ENCODE measurements at places on chromosomes 2 and 18.

DNA sequence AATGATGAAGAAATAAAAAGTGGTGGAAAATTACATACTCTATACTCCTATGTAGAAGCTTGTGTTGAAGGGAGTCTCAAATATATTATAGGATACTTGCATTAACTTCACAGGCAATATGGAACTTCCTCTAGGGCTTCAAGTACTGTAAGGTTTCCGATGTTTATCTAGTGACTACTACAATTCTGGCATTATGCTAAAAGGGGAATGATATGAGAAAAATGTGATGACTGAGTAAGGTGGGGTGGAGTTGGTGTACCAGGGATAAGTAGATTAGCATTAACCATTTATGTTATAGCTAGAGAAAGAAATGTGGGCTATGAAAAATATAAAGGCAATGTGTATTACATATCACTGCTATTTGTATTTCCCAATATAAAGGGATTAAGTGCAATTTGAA lies 229.5 kb downstream of the DCC start:
- no peak overlapping the region for H3K4me3 ChIP-seq
- no peaks in the 10 kb centered on the region for H3K36me3 ChIP-seq
- no peak overlapping the region for H3K27ac ChIP-seq
- no peaks in the 10 kb centered on the region for H3K4me1 ChIP-seq

DNA sequence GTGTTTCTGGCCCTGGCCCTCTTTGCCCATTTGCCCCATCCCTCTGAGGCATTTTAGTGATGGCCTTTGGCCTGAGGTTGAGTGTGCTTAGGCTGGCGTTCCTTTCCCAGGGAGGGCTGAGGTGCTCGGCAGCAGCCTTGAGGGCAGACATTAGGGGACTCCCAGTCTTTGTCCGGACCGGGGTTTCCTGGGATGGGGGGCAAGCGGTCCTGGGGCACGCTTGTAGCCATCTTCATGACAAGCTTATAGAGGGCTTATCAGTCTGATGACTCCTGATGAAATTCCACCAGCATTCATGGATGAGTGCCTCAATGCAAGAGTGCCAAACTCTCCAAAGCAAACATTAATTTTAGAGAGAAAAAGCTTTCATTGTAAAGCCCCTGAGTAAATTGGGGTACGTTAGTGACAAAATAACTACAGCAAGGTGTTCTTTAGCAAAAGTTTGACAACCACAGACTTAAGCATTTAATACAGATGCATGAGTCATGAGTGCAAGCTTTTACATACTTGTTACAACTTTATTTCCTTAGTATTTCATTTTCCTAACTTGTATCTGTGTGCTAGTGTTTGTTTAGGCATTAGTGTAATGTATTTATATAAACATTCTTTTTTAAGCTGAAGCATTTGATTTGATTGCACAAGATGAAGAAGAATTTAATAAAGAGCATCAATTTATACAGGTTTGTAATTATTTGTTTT lies 45.6 kb downstream of the CEP192 start:
- peaks cover 58% of the 10 kb centered on the region for H3K36me3 ChIP-seq
- no peak overlapping the region for H3K4me3 ChIP-seq
- peaks cover 9% of the 10 kb centered on the region for H3K4me1 ChIP-seq
- no peaks in the 10 kb centered on the region for H3K27me3 ChIP-seq
- DNase-seq: no peak

DNA sequence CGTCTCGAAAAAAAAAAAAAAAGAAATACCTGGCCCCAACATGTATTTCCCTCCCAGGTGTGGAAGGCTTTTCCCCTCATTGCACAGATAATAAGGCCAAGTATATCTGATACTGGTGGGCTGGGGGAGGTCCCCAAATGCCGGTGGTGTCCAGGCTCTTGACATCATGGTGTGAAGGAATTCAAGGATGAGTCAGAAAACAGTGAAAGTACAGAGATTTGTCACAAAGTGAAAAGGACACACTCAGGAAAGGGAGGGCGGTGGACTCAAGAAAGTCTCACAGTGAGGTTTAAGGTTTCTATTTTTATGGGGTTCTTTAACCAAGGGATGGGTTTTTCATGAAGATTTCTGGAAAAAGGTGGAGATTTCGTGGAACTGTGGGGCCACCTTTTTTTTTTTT lies 37.8 kb upstream of the FZD5 start:
- H3K4me3 ChIP-seq: no peak overlapping the region
- H3K27me3 ChIP-seq: no peaks in the 10 kb centered on the region
- H3K27ac ChIP-seq: no peak overlapping the region

DNA sequence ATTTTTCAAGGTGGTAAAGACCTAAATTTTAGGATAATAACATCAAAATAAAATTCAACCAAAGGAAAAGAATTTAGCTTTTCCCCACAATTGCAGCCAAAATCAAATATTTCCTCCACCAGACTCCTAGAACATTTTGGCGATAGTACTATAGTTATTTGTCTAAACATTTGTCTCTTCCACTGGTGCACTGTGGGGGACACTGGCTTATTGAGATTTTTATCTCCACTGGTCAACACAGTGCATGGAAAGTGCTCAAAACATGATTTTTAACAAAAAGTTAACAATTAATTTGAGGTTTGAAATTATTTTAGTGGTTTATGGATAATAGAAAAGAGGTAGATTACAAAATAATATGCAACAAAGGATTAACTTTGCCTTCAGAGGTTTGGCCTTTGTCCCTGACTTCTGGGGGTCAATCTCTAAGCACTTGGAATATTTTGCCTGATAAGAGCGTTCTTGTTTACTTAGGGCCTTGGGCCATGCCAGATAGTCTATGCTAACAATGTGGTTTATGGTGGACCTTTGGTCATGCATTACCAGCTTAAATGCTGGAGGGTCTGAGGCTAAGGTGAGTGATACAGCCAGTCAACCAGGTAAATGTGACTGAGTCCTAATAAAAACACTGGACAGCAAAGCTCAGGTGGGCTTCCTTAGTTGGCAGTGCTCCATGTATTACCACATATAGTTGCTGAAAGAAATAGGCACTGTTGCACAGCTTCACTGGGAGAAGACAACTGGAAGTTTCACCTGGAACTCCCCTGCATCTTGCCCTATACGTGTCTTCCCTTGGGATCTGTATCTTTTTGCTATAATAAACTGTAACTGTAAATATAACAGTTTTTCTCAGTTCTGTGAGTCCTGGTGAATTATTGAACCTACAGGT lies 67.2 kb upstream of the SATB2 start:
- no peak overlapping the region for H3K4me3 ChIP-seq
- no peaks in the 10 kb centered on the region for H3K4me1 ChIP-seq
- DNase-seq: no peak
- no peak overlapping the region for H3K27ac ChIP-seq
- H3K27me3 ChIP-seq: no peaks in the 10 kb centered on the region
- H3K36me3 ChIP-seq: no peaks in the 10 kb centered on the region

DNA sequence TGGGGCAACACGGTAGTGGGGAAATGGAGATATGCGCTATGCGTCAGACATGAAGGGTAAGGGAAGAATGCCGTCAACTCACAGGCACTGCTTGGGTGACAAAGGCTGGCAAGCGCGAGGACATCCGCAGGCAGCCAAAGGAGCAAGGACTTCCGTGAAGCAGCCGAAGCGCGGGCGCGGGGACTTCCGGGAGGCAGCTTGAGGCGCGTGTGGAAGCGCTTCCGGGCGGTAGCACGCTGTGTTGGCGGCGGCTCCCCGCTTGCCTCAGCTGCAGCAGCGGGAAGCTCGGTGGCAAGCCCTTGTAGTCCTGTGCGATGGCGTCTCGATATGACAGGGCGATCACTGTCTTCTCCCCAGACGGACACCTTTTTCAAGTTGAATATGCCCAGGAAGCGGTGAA lies at the start of gene PSMA8:
PSMA8 (plus strand) TSS at position 218 of the 400 bp plus-strand sequence; CDS start at position 315, 97 bp downstream.
- H3K4me3 ChIP-seq: peak within 1 kb of the TSS; percentile 27
- DNase-seq: no peak
- H3K27me3 ChIP-seq: no peaks in the 10 kb centered on the region
- H3K27ac ChIP-seq: no peak within 1 kb of the TSS
